ENCODE measurements at places on chromosomes 16 and 17.

DNA sequence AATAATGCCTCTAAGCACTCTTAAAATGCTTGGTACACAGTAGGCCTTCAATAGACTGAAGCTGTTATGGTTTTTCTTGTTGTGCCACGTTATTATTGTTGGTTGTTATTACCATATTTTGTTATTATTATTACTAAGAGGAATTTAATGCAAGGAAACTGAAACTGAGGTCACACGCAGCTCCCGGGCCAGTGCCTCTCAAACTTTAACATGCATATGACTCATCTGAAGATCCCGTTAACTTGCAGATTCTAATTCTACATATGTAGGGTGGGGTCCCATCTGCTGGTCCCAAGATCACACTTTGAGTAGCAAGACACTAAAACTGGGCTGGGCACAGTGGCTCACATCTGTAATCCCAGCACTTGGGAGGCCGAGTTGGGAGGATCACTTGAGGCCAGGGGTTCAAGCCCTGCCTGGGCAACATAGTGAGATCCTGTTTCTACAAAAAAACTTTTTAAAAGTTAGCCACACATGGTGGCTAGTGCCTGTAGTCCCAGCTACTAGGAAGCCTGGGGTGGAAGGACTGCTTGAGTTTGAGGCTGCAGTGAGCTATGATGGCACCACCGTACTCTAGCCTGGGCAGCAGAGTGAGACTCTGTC lies 888 bp downstream of the ACSM5 start:
- DNase-seq: no peak

DNA sequence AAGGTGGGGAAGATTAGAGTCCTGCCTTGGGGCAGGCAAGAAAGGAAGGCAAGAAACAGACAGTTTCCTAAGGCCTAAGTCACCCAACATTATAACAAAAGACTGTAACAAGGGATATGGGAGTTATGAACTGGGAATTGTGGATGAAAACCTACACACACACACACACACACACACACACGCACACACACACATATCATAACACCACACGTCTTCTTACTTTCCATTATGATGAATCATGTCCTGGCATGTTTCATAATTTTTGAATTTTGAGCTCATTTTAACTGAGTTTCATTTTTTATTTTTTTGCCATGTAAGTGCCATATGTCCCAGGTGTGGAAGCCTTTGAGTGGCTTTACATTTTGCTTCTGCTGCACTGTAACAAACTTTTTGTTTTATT lies 29.9 kb downstream of the HS3ST2 start:
- no peak for DNase-seq

- no peak for DNase-seq
Observed at GRCh38 chr17:74151551-74152315, 51.7 kb upstream of the RPL38 start.

DNA sequence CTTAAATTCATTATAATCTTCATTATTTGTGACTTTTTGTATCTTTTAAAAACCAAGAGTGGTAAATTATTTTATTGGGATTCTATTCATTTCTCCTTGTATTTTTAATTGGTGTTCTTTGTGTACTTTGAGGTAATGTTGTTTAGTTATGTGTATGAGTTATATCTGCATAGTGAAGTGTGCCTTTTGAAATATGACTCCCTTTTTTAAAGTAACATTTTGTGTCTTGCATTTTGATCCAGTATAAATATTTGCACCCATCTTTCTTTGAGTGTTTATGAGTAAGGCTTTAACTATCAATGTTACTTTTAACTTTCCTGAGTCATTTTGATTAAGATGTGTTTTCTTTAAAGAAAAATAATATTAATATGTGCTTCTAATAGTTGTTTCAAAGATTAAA lies 90.0 kb upstream of the MYOCD start:
- no peak for DNase-seq

DNA sequence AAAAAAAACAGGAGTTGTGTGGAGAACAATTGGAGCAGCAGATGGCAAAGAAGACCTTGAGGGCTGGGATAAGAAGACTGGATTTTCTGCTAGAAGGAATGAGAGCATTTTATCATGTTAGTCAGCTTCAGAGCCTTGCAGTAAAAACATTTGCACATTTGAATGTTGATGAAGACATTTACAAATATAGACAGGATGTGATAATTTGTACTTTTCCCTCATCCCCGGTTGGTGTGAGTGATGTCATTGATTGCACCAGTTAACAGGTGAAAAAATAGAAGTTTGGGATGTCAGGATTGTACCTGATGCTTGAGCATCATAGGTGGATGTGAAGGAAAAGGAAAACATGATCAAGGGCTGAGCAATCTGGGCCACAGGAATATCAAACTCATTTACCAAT lies 22.6 kb upstream of the MAPK3 start:
- DNase-seq: no peak

DNA sequence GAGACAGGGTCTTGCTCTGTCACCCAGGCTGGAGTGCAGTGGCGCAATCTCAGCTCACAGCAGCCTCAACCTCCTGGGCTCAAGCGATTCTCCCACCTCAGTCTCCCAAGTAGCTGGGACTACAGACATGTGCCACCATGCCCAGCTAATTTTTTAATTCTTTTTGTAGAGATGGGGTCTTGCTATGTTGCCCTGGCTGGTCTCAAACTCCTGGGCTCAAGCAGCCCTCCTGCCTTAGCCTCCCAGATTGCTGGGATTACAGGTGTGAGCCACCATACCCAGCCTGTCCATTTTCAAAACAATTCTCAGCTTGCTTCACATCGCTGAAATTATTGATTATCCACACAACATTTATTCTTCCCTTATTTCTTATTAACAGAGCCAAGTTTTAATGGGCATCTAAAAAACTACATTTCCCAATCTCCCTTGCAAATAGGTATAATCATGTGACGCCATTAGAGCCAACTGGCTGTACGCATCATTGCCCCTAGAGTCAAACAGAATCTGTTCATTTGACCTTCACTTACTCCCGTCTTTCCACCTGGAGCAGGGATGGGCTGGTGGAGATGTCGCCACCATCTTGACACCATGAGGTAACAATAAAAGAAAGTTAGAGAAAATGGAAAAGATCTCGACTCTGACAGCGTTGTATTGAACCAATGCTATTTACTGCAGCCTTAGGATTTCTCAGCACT lies 148.0 kb upstream of the FOXF1 start:
- DNase-seq: no peak

DNA sequence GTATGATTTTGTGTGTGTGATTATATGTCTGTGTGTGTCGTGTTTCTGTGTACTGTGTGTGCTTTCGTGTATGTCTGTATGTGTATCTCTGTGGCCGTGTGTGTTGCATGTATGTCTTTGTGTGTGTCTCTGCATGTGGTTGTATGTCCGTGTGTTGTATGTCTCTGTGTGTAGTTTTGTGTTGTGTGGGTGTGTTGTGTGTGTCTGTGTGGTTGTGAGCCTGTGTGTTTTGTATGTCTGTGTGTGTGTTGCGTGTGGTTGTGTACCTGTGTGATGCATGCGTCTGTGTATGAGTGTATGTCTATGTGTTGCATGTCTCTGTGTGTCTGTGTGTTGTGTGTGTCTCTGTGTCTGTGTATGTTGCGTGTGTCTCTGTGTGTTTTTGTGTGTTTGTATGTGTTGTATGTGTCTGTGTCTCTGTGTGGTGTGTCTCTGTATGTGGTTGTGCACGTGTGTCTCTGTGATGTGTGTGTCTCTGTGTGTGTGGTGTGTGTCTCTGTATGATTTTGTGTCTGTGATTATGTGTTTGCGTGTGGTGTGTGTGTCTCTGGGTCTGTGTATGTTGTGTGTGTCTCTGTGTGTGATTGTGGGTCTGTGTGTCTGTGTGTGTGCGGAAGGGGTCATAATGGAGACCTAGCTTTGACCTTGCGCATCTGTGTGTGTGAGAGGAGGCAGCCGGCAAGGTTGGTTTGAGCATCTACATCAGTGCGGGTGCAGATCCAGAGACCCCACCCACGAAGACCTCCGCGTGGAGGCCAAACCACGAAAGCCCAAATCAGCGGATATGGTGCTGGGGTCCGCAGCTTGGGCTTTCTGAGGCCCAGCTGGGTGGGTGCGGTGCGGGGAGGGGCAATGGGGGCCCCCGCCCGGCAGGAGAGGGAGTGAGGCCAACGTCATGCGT lies 212.6 kb upstream of the GSE1 start:
- DNase-seq: no peak

- no peak for DNase-seq
Observed at GRCh38 chr17:46143827-46144236, 49.4 kb downstream of the KANSL1 start.

GRCh38 chr17:2602597-2603017 lies 9.2 kb downstream of the PAFAH1B1 start:
- no peak for DNase-seq

GRCh38 chr16:75099075-75099667 lies 17.4 kb downstream of the LDHD start:
- peak; percentile 56 for DNase-seq

GRCh38 chr17:6164996-6165395 lies 94.8 kb downstream of the WSCD1 start:
- DNase-seq: no peak

DNA sequence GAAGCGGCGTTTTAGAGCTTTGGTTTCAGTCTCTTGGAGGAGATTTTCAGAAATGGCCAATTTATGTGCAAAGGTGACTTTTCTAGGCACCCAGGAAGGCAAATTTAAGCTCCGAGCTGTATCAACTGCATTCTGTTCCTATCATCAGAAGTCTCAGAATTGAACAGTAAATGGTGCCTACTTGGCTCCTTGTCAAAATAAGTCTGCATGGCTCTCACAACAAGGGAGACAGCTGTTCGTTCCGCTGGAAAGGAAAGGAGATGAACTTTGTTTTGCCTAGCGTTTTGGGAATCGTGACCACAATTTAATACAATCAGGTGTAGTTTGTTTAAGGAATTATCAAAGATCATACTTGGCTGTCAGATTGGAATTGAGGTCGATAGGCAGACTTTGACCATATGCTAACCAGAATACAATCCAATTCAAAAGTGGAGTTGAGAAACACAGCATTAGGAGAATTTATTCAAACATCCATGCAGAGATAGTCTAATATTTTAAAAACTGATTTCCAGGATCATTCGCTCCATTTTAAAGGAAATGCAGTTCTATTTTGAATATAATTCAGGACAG lies 139.4 kb downstream of the CPPED1 start:
- no peak for DNase-seq

DNA sequence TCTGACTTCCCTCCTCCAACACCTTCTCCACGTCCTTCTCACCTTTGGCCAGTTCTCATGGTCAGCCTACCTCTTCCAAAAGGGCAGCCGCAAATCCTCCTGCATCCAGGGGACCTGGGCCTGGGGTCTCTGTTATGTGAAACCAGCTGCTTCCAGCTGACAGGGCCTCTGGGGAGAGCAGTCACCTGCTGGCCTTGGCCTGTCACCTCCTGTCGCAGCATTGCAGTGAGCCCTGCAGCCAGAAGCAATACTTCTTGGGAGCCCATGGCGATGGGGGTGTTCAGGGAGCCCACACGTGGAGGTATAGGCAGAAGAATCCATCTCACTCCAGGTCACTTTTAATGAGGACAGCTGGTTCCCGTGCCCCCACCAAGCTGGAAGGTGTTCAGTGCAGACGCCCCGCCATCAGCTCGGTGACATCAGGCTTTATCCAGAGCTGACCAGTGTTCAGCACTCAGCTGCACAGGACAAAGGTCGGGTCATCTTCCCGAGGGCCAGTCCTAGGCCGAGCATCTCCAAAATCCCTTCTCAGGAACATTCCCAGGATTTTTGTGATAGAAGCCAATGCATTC lies 1.7 kb upstream of the SLC47A2 start:
- no peak for DNase-seq

DNA sequence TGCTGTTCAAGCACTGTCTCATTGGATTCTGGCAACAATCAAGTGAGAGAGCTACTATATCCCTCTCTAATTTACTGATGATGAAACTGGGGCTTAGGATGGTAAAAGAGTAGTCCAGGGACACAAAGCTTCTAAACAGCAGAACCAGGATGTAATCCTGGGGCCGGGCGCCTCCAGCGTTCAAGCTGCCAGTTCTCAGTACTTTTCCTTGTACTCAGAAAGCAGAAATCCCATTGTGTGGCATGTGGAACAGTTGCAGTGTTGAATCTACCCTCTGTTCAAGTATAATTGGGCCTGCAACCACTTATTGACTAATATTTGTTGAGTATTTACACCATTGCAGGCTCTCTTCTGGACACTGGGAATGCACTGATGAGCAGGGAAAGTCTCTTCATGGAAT lies 14.5 kb upstream of the CDH13 start:
- DNase-seq: no peak
